ENCODE measurements at places on chromosomes 6 and 20.

DNA sequence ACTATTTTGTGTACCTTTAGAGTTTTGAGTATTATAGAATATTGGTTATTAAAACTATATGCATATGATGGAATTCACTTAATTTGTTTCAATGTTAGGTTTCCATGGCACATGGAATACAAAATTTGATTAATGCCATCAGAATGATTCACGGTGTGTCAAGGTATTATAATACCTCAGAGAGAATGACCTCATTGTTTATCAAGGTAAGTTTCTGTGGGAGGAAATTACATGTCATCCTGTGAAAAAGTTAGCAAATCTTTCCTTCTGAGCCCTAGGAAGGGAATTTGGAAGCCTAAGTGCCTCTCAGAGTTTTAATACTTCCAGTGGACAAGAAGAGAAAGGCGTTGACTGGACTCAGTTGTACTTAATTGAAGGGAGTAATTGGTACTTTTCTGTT lies 40.8 kb downstream of the DNAH8 start:
- DNase-seq, result no peak

DNA sequence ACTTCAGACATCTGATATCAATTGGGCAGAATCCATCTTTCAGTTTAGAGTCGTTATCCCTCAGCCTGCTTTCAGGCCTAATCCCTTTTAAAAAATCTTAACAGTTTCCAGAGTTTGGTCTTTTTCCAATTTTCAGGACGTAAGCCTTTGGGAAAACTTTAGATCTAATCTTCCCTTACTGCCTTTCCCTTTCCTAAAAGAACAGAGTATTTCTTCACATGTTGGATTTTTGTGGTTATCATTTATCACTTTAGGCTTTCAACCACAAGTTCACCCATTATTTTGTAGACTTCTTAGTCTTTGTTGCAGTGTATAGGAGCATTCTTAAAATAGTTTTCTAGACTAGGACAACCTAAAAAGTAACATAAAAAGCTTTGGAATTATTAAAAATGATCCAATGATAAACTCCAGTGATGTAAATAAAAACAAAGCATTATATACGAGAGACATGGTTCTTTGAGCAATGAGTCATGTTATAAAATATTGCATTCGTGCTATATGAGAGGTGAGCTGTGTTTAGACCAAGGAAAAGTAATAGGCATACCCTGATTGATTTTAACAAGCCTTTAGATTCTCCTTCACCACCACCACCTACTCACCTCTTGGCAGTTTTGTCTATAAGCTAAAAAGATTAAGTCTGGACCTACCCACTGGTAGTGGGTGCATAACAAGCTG lies 90.4 kb upstream of the MCHR2 start:
- DNase-seq, result peak; percentile 95

DNA sequence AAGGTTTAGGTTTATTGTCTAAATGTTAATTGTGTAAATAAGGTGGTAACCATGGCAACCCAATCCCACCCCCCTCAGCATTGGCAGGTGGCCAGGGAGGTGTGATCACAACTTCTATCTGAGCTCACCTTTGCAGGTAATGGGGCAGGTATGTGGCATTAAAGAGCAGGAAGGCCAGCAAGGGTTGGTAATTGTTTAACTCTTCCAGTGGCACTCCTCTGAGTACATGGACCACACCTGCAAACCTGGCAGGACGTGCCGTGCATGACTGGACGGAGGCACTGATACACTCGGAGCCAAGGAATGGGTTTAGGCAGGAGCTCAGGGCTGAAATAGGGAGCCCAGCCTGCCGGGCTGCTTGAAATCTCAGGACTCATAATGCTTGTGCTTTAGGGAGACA lies 107.0 kb upstream of the BMP2 start:
- no peak for DNase-seq

DNA sequence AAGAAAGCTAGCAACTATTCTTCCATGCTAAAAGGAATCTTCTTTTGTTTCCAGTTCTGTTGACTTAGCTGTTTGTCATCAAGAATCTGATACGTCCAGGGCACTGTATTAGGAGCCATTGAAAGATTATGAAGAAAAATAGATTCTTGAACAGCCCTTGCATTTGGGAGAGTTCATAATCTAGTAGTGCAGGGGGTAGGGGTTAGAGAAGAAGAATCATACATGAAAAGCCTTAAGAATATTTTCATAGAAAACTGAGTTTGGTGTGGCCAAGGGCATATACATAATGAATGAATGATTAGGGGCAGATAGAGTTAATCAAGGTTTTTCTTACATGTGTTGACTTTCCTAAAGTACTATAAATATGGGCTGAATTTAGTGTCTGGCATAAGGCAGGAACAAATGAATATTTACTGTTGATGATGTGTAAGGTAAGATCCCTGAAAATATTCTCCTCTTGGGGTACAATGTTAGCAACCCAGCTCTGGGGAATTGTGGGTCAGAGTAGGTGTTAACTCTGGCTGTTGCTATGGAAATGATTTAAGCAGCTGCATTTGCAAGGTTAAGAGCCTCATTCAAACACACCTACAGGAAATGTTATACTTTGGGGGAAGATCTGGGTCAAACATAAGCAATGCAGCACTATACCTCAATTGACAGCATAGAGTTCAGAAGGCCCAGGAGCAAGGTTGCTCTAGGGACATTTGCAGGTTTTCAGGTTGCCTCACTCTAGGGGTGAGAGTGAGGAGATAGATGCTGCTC lies 667.3 kb upstream of the CITED2 start:
- no peak for DNase-seq

DNA sequence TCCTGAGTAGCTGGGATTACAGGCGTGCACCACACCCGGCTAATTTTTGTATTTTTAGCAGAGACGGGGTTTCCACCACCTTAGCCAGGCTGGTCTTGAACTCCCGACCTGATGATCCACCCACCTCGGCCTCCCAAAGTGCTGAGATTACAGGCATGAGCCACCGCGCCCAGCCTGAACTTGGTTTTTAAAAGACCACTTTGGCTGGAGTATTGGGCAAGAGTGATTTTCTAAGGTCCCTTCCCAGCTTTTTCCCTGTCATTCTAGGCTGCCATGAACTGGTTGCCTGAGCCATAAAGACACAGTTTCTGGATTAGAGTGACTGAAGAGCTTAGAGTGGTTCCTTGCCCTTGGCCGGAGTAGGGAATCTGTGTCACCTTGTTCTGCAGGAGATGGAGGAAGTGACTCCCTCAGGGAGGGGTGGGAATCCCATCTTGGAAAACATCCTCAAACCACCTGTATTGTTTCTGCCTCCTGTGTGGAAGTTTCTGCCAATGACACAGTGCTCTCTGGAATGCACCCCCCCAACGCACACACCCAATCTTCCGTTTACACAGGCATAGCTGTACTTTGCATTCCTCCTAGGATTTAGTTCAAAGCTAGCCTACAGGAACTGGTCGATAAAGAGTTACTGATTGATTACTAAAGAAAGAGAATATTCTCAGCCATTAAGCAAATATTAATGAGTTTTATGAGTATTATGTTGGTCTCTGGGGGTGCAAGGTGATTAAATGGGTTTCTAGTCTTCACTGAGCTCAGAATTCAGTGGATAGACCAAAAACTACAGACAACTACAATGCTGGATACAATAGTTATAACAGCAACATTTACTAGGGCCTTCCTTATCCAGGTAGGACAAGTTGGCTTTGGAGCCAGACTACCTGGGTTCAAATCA lies 18.2 kb downstream of the BCL2L1 start:
- peak; percentile 62 for DNase-seq

- DNase-seq, result no peak
Measured at GRCh38 chr6:57123111-57123510, 33.1 kb downstream of the ZNF451 start.

- no peak for DNase-seq
Measured at GRCh38 chr6:141986457-141986856, 146.3 kb upstream of the GJE1 start.

All from fibroblast of skin of right biceps (primary cell).